ENCODE measurements at places on chromosomes 2 and 18. TPM values are rescaled to one million over a fixed set of nuclear protein-coding genes. Genes with fewer than 3 reads are reported as not detected.

EHD3 gene
- 12.1 TPM for polyA plus RNA-seq

LRATD1 gene
- polyA plus RNA-seq: 15.2 TPM

ANKRD62 gene
- polyA plus RNA-seq: 0.06 TPM

MOGAT1 gene
- not detected for polyA plus RNA-seq

GREB1L gene
- 1.3 TPM for polyA plus RNA-seq

DNA sequence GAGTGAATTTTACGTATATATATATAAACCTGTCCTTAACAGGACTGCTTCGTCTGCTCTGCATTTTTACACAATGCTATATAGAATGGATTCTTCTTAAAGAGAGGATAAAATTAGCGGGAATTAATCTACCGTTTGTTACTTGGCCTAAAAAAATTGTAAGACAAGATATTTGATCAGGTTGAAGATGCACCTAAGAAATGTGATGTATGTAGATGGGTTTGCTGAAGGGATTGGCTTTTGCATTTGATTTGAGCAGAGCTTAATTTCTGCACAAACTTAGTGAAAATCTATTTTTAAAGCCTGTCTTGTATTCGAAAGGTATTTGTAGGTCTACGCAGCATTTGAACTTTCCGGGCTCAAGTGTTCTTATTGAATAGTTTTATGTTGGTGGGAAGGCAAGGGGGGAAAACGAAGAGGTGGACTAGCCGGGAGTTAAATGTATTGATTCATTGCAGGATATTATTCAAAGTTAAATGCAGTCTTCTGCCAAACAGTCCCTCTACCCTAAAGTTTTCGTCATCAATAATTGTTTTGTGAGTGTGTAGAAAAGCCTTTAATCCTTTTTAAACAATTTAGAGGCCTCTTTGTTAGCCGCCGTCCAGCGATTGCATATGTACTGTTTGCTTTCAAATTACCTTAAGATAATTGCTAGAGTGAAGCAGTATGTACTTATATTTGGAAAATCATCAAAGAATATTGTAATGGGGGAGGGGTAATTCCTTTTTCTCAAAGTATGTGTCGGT lies 1.2 kb downstream of the PPP1CB start:
- H3K4me1 ChIP-seq: peaks cover 65% of the 10 kb centered on the region
- peak overlapping the region; percentile 100 for H3K27ac ChIP-seq
- H3K4me3 ChIP-seq: peak overlapping the region; percentile 83
- H3K27me3 ChIP-seq: no peaks in the 10 kb centered on the region
- DNase-seq: no peak

- no peak overlapping the region for H3K27ac ChIP-seq
- no peak overlapping the region for H3K4me3 ChIP-seq
- H3K4me1 ChIP-seq: no peaks in the 10 kb centered on the region
- no peak for DNase-seq
- H3K27me3 ChIP-seq: no peaks in the 10 kb centered on the region
Measured at GRCh38 chr2:180572346-180572745, 408.1 kb upstream of the UBE2E3 start.

- H3K27me3 ChIP-seq: no peaks in the 10 kb centered on the region
- no peak for DNase-seq
- H3K4me1 ChIP-seq: peaks cover 4% of the 10 kb centered on the region
Measured at GRCh38 chr2:189153619-189154018, 25.9 kb downstream of the COL5A2 start.

- H3K27me3 ChIP-seq: no peaks in the 10 kb centered on the region
- no peak overlapping the region for H3K27ac ChIP-seq
- no peak for DNase-seq
- no peak overlapping the region for H3K4me3 ChIP-seq
- H3K4me1 ChIP-seq: no peaks in the 10 kb centered on the region
- no peaks in the 10 kb centered on the region for H3K36me3 ChIP-seq
Measured at GRCh38 chr2:24058564-24059271, 9.2 kb downstream of the FKBP1B start.

GRCh38 chr2:167132906-167133555 lies 244.8 kb downstream of the XIRP2 start:
- no peak for DNase-seq
- no peak overlapping the region for H3K27ac ChIP-seq
- H3K4me3 ChIP-seq: no peak overlapping the region
- H3K36me3 ChIP-seq: no peaks in the 10 kb centered on the region

DNA sequence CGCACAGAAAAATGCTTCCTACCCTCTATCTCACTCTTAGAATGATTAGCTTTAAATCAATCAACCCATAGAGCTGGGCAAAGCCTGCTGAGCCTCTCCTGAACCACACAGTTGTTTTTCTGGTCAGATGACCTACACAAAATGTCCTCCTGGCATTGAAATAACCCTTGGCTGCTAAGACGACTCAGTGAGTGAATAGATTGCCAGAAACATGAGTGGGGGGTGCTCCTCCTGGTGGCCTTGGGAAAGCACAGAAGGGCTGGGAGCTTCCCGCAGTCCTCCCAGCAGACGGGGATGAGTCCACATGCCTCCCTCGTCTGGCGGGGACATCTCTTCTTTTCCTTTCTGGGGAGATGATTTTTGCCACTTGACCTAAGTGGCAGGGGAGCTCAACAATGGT lies 14.9 kb downstream of the MAL start:
- DNase-seq: no peak
- H3K27ac ChIP-seq: no peak overlapping the region
- H3K27me3 ChIP-seq: peaks cover 20% of the 10 kb centered on the region
- no peaks in the 10 kb centered on the region for H3K36me3 ChIP-seq
- H3K4me1 ChIP-seq: peaks cover 11% of the 10 kb centered on the region
- H3K4me3 ChIP-seq: no peak overlapping the region

GRCh38 chr18:43620936-43621335 lies 343.6 kb upstream of the SYT4 start:
- H3K36me3 ChIP-seq: no peaks in the 10 kb centered on the region
- peak; percentile 30 for DNase-seq
- H3K4me1 ChIP-seq: no peaks in the 10 kb centered on the region
- H3K27ac ChIP-seq: no peak overlapping the region

GRCh38 chr2:119202610-119203310 lies 20.9 kb upstream of the STEAP3 start:
- H3K36me3 ChIP-seq: no peaks in the 10 kb centered on the region
- no peak overlapping the region for H3K4me3 ChIP-seq
- DNase-seq: no peak
- no peak overlapping the region for H3K27ac ChIP-seq
- no peaks in the 10 kb centered on the region for H3K4me1 ChIP-seq

DNA sequence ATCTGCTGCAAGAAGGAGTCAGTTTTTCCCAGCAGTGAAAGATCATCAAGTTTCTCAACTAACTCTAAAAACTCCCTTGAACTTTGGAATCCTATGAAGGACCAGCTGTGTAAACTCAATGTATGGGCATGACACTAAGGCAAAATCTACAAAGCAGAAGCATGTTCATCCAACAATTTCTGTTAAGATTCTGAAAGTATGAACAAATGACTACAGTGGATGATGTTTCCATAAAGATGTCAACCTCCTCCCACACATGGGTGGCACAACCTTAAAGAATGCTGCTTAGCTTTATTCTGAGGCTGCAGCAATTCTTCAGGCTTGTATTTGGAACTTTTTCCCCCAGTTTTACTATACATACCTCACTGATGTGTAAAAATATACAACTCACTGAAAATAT lies 47.2 kb downstream of the WDR33 start:
- H3K4me3 ChIP-seq: no peak overlapping the region
- no peak overlapping the region for H3K27ac ChIP-seq
- DNase-seq: no peak
- peaks cover 94% of the 10 kb centered on the region for H3K36me3 ChIP-seq
- H3K4me1 ChIP-seq: no peaks in the 10 kb centered on the region
- no peaks in the 10 kb centered on the region for H3K27me3 ChIP-seq

GRCh38 chr2:119221609-119222008 lies 2.0 kb upstream of the STEAP3 start:
- H3K4me1 ChIP-seq: peaks cover 19% of the 10 kb centered on the region
- no peaks in the 10 kb centered on the region for H3K36me3 ChIP-seq
- H3K27me3 ChIP-seq: no peaks in the 10 kb centered on the region
- DNase-seq: no peak
- no peak overlapping the region for H3K27ac ChIP-seq

- no peaks in the 10 kb centered on the region for H3K27me3 ChIP-seq
- no peak for DNase-seq
Measured at GRCh38 chr2:46058140-46058539, 239.1 kb upstream of the EPAS1 start.
